ENCODE measurements at places on chromosomes 2 and 18. TPM values are rescaled to one million over a fixed set of nuclear protein-coding genes. Genes with fewer than 3 reads are reported as not detected.

DNA sequence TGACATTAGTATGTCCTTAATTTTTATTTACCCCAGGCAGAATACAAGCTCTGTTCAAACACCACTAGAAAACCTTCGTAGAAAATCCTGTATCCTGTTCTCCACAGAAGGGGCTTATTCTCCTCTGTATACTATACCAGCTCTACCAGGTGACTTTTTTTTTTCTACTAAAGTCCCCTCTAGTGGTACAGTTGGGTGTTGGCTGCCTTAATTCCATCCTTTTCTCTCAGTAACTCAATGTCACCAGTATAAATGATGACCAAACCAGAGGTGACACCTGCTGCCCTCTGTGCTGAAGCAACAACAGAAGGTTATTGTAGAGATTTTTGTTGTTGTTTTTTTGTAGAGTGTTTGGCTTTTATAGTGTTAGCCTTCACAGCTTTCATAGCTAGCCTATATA is 1322.0 kb downstream of the LRP1B start:
- no peaks in the 10 kb centered on the region for H3K4me1 ChIP-seq
- H3K27me3 ChIP-seq: no peaks in the 10 kb centered on the region
- H3K27ac ChIP-seq: no peak overlapping the region
- no peaks in the 10 kb centered on the region for H3K36me3 ChIP-seq
- no peak overlapping the region for H3K4me3 ChIP-seq
- DNase-seq: no peak

DNA sequence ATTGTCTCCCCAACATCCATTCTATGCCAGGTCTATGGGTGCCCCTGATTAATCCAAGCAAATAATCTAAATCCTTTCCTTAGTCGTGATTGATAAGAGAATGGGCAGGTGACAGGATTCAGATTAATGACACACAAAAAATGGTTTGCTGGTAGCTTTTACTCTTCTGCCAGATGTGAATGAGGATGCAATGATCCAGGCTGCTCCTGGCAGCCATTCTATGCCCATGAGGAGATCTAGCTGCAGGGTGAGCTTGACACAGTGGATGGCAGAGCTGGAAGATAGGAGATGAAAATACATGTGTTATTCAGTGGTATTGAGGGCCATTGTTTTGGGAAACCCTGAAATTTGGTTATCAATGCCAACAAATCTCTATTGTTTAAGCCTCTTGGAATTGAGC is 69.7 kb downstream of the ACYP2 start:
- no peaks in the 10 kb centered on the region for H3K27me3 ChIP-seq
- no peaks in the 10 kb centered on the region for H3K36me3 ChIP-seq
- no peak overlapping the region for H3K27ac ChIP-seq
- H3K4me1 ChIP-seq: no peaks in the 10 kb centered on the region
- no peak overlapping the region for H3K4me3 ChIP-seq

DNA sequence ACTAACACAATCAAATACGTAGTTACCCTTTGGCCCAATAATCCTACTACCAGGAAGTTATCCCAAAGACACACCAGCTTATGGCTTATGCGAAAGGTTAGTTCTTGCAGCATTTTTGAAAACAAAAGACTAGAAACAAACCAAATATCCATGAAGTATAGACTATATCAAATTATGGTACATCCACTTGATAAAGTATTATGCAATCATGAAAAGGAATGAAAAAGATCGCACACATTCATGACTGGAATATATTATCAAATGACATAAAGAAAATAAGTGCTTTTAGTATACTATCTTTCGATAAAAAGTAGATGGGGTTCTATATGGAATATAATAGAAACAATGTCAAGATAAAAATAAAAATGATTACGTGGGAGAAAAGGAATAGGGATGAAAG is 78.2 kb downstream of the COBLL1 start:
- H3K27ac ChIP-seq: no peak overlapping the region
- H3K4me1 ChIP-seq: no peaks in the 10 kb centered on the region
- no peak for DNase-seq
- no peaks in the 10 kb centered on the region for H3K36me3 ChIP-seq

DNA sequence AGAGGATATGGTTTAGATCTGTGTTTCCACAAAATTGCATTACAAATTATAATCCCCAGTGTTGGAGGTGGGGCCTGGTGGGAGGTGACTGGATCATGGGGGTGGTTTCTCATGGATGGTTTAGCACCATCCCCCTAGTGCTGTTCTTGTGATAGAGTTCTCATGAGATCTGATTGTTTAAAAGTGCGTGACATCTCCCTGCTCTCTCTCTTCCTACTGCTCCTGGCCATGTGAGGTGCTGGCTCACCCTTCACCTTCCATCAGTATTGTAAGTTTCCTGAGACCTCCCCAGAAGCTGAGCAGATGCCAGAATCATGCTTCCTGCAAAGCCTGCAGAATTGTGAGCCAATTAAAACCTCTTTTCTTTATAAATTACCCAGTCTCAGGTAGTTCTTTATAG is 33.1 kb downstream of the LHCGR start:
- H3K36me3 ChIP-seq: no peaks in the 10 kb centered on the region
- no peak for DNase-seq
- H3K4me1 ChIP-seq: no peaks in the 10 kb centered on the region
- H3K4me3 ChIP-seq: no peak overlapping the region

GRCh38 chr2:1841903-1842791 is 97.8 kb upstream of the PXDN start:
- no peak overlapping the region for H3K4me3 ChIP-seq
- H3K27ac ChIP-seq: no peak overlapping the region
- H3K4me1 ChIP-seq: no peaks in the 10 kb centered on the region
- H3K36me3 ChIP-seq: no peaks in the 10 kb centered on the region
- DNase-seq: peak; percentile 69

- peaks cover 4% of the 10 kb centered on the region for H3K4me1 ChIP-seq
- peak; percentile 87 for DNase-seq
- H3K27ac ChIP-seq: no peak overlapping the region
- no peaks in the 10 kb centered on the region for H3K36me3 ChIP-seq
- H3K27me3 ChIP-seq: no peaks in the 10 kb centered on the region
Measured at GRCh38 chr2:10839813-10840212, 27.2 kb upstream of the PDIA6 start.

GRCh38 chr2:203908797-203909185 is 27.8 kb upstream of the ICOS start:
- no peaks in the 10 kb centered on the region for H3K36me3 ChIP-seq
- H3K27ac ChIP-seq: no peak overlapping the region
- H3K27me3 ChIP-seq: no peaks in the 10 kb centered on the region
- DNase-seq: no peak
- no peak overlapping the region for H3K4me3 ChIP-seq
- H3K4me1 ChIP-seq: no peaks in the 10 kb centered on the region

DNA sequence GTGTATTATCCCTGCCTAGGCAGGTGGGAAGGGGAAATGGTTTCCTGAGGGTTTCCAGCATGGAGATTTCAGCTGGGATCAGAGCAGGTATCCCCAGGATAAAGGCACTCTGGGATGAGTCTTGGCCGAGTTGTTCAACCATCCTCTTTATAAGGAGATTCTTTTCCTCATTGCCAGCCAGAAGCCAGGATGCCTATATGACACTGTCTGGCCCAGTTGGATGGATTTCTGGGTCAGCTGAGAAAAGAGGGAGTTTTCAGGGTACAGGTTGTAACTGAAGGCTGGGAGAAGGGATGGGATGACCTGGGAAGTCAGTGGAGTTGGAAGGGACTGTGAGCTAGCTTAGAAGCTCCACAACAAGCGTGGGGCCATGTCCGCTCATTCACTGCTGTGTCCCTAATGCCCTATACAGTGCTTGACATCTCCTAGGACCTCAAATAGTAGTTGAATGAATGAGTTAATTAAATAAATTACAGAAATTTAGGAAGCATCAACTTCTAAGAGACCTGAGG is 8.3 kb downstream of the RHOB start:
- peaks cover 10% of the 10 kb centered on the region for H3K27me3 ChIP-seq
- DNase-seq: peak; percentile 21
- H3K27ac ChIP-seq: no peak overlapping the region
- no peaks in the 10 kb centered on the region for H3K36me3 ChIP-seq
- H3K4me1 ChIP-seq: peaks cover 12% of the 10 kb centered on the region

GRCh38 chr2:164134336-164134735 is 398.5 kb upstream of the FIGN start:
- DNase-seq: no peak
- no peak overlapping the region for H3K27ac ChIP-seq
- no peaks in the 10 kb centered on the region for H3K36me3 ChIP-seq
- no peak overlapping the region for H3K4me3 ChIP-seq

- DNase-seq: no peak
- no peak overlapping the region for H3K27ac ChIP-seq
- no peaks in the 10 kb centered on the region for H3K27me3 ChIP-seq
- H3K4me3 ChIP-seq: no peak overlapping the region
Measured at GRCh38 chr2:214995926-214996670, 142.3 kb downstream of the ABCA12 start.

DNA sequence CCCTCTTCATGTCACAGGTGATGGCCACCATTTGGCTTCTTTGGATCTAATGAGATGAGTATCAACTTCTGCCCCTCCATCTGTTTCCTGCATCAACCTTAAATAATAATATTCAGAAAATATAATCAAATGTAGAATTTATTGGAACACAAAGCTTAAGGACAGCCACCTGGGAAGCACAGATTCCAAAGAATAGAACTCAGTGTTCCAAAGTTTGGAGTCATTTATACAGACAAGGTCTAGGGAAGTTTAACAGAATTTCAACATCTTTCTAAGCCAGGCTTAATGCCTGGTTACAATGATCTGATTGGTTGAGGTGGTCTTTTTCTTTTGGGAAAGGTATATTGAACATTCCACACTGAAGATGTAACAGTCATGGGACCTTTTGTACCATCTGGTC is 218.0 kb upstream of the PIEZO2 start:
- H3K36me3 ChIP-seq: no peaks in the 10 kb centered on the region
- DNase-seq: no peak
- no peak overlapping the region for H3K4me3 ChIP-seq
- no peaks in the 10 kb centered on the region for H3K27me3 ChIP-seq
- no peak overlapping the region for H3K27ac ChIP-seq

- DNase-seq: no peak
- no peaks in the 10 kb centered on the region for H3K27me3 ChIP-seq
- no peak overlapping the region for H3K27ac ChIP-seq
- no peak overlapping the region for H3K4me3 ChIP-seq
- H3K4me1 ChIP-seq: no peaks in the 10 kb centered on the region
- H3K36me3 ChIP-seq: no peaks in the 10 kb centered on the region
Measured at GRCh38 chr2:191710411-191710900, 32.5 kb downstream of the NABP1 start.

- H3K4me3 ChIP-seq: no peak overlapping the region
- H3K4me1 ChIP-seq: no peaks in the 10 kb centered on the region
- H3K36me3 ChIP-seq: no peaks in the 10 kb centered on the region
- DNase-seq: peak; percentile 50
Measured at GRCh38 chr18:64539847-64540246, 391.0 kb upstream of the LINC00305 start.

GRCh38 chr2:200310545-200310971 is 4.1 kb downstream of the SPATS2L start:
- H3K4me1 ChIP-seq: peaks cover 19% of the 10 kb centered on the region
- DNase-seq: no peak
- no peaks in the 10 kb centered on the region for H3K36me3 ChIP-seq
- no peak overlapping the region for H3K27ac ChIP-seq

GRCh38 chr18:26479681-26480079 is 68.7 kb downstream of the KCTD1 start:
- H3K4me3 ChIP-seq: no peak overlapping the region
- no peaks in the 10 kb centered on the region for H3K36me3 ChIP-seq
- H3K4me1 ChIP-seq: no peaks in the 10 kb centered on the region
- H3K27me3 ChIP-seq: no peaks in the 10 kb centered on the region

DNA sequence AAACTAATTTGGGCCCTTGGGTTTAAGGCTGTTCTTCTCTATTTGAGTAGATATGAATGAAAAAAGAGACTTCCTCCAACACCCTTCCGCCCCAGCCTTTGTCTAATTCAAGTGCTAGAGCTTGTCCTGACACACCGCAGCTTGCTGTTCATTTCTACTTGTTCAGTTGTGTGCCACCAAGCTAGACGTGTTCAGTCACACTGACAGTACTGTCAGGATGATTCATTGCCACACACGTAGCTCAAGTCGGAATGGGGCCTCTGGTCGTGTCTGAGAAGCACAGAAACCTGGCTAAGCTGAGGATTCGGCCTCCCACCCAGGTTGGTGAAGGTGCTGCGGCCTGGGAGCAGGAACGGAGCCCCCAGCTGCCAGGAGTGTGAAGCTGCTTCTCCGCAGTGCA is 45.6 kb upstream of the INHBB start:
- peak; percentile 39 for DNase-seq
- H3K36me3 ChIP-seq: peaks cover 30% of the 10 kb centered on the region
- H3K4me3 ChIP-seq: no peak overlapping the region
- no peaks in the 10 kb centered on the region for H3K4me1 ChIP-seq
- no peaks in the 10 kb centered on the region for H3K27me3 ChIP-seq

GRCh38 chr2:200668478-200668877 is 82.7 kb downstream of the AOX1 start:
- no peaks in the 10 kb centered on the region for H3K4me1 ChIP-seq
- no peak overlapping the region for H3K27ac ChIP-seq
- DNase-seq: no peak
- H3K4me3 ChIP-seq: no peak overlapping the region
- H3K36me3 ChIP-seq: no peaks in the 10 kb centered on the region
- H3K27me3 ChIP-seq: no peaks in the 10 kb centered on the region

DNA sequence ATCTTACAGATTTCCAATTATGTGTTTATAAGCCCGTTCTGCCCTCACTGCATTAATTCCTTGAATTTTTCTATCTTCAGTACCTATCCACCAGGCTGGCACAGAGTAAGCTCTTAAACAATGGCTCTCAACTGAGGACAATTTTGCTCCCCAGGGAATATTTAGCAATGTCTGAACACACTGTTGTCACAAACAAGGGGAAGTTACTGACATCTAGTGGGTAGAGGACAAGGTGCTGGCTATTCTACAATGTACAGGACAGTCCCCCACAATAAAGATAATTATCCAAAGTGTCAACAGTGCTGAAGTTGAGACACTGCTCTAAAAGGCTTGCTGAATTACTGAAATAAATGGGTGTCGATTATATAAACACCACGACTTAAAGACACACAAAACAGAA is 5.0 kb downstream of the NDUFS1 start:
- peaks cover 25% of the 10 kb centered on the region for H3K36me3 ChIP-seq
- no peak overlapping the region for H3K27ac ChIP-seq

GRCh38 chr2:30026091-30027055 is 105.0 kb upstream of the ALK start:
- no peak overlapping the region for H3K4me3 ChIP-seq
- DNase-seq: peak; percentile 88
- no peaks in the 10 kb centered on the region for H3K36me3 ChIP-seq

- H3K27ac ChIP-seq: no peak overlapping the region
- no peaks in the 10 kb centered on the region for H3K36me3 ChIP-seq
- DNase-seq: no peak
- H3K27me3 ChIP-seq: no peaks in the 10 kb centered on the region
- H3K4me3 ChIP-seq: no peak overlapping the region
Measured at GRCh38 chr2:235734688-235735231, 240.9 kb downstream of the AGAP1 start.

Gene POTEJ
- not detected for total RNA-seq

Gene UGT1A4
- not detected for total RNA-seq

Gene PTPRN
- total RNA-seq: 1.1 TPM

Gene TRABD2A
- total RNA-seq: 7.7 TPM

Gene ADGRF3
- 0.27 TPM for total RNA-seq

Gene DNAJC10
- 203 TPM for total RNA-seq

Gene ZNF638
- 179 TPM for total RNA-seq

Gene RGPD4
- 0.07 TPM for total RNA-seq

Gene CETN1
- total RNA-seq: not detected

Gene GKN2
- not detected for total RNA-seq

Gene EVX2
- not detected for total RNA-seq

Gene RASGRP3
- total RNA-seq: not detected

Gene STON1
- total RNA-seq: 12.1 TPM
